HFFc6 (cell line): ENCODE measurements at places on chromosomes 16 and 17.

GRCh38 chr16:8718851-8719680 lies 44.6 kb downstream of the ABAT start:
- H3K4me3 ChIP-seq = no peak overlapping the region
- H3K27me3 ChIP-seq = peaks cover 16% of the 10 kb centered on the region
- H3K36me3 ChIP-seq = no peaks in the 10 kb centered on the region
- DNase-seq = no peak
- H3K27ac ChIP-seq = no peak overlapping the region

GRCh38 chr16:55647798-55648197 lies 8.0 kb upstream of the SLC6A2 start:
- no peaks in the 10 kb centered on the region for H3K4me1 ChIP-seq
- H3K27ac ChIP-seq = no peak overlapping the region
- DNase-seq = peak; percentile 4
- peaks cover 14% of the 10 kb centered on the region for H3K27me3 ChIP-seq
- H3K4me3 ChIP-seq = no peak overlapping the region

DNA sequence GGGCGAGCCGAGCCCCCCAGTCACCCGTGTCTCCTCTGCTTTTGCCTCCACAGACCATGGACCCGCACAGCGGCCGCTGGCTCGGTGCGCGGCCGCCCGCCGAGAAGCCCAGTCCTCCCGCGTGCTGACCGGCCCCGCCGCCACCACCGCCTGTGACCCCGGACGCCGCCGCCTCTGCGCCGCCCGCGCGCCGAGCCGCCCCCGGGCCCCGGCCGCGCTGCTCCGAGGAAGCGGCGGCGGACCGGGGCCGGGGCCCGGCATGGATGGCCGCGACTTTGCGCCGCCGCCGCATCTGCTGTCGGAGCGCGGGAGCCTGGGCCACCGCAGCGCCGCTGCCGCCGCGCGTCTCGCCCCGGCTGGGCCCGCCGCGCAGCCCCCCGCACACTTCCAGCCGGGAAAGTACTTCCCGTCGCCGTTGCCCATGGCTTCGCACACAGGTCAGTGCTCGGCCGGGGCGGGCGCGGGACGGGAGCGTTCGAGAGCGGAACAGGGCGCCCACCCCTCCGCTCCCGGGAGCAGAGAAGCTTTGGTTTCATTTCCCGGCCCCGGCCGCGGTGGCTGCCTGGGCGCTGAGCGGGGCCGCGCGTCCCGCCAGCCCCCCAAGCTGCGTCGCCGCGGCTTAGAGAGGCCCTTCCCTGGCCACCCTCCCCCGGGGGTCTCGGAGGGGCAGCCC lies 4.4 kb downstream of the BAHCC1 start:
- peaks cover 3% of the 10 kb centered on the region; the same call in 1 of the 2 replicates for H3K36me3 ChIP-seq
- H3K4me1 ChIP-seq = peaks cover 31% of the 10 kb centered on the region

DNA sequence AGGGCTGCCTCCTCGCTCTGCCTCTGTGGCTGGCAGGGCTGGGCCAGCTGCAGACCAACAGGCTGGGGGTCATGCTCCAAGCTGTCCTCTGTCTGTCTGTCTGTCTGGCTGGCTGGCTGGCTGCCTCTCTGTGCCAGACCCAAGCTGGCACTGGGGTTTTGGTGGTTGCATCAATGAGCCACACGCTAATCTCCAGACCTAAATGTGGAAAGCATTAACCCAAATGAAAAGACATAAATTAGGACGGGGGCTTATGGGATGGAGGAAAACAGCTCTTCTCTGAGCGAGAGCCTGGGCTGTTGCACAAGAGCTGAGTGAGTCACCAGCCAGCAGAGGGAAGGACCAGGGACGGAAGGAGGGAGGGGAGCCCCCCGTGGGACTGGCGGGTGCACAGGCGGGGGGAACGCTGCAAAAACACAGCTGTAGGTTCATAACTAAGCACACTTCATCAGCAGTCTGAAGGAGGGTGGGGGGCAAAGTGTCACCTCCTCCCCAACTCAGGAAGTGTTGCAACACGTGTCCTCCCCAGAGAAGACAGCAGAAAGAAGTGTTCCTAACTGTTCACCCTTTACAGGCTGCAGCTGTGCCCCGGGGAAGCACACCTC lies 83.4 kb downstream of the GAS7 start:
- no peaks in the 10 kb centered on the region for H3K36me3 ChIP-seq
- no peaks in the 10 kb centered on the region; the same call in 1 of the 2 replicates for H3K27me3 ChIP-seq

- no peak overlapping the region for H3K4me3 ChIP-seq
- DNase-seq = no peak
- peaks cover 13% of the 10 kb centered on the region for H3K27me3 ChIP-seq
- no peaks in the 10 kb centered on the region for H3K4me1 ChIP-seq
- H3K36me3 ChIP-seq = no peaks in the 10 kb centered on the region
Observed at GRCh38 chr17:8742819-8743218, 1.8 kb downstream of the CCDC42 start.

GRCh38 chr17:58189436-58190146 lies 2.9 kb upstream of the EPX start:
- DNase-seq = peak; percentile 85
- peaks cover 36% of the 10 kb centered on the region for H3K27me3 ChIP-seq
- peaks cover 11% of the 10 kb centered on the region for H3K4me1 ChIP-seq
- no peaks in the 10 kb centered on the region for H3K36me3 ChIP-seq
- H3K27ac ChIP-seq = no peak overlapping the region

DNA sequence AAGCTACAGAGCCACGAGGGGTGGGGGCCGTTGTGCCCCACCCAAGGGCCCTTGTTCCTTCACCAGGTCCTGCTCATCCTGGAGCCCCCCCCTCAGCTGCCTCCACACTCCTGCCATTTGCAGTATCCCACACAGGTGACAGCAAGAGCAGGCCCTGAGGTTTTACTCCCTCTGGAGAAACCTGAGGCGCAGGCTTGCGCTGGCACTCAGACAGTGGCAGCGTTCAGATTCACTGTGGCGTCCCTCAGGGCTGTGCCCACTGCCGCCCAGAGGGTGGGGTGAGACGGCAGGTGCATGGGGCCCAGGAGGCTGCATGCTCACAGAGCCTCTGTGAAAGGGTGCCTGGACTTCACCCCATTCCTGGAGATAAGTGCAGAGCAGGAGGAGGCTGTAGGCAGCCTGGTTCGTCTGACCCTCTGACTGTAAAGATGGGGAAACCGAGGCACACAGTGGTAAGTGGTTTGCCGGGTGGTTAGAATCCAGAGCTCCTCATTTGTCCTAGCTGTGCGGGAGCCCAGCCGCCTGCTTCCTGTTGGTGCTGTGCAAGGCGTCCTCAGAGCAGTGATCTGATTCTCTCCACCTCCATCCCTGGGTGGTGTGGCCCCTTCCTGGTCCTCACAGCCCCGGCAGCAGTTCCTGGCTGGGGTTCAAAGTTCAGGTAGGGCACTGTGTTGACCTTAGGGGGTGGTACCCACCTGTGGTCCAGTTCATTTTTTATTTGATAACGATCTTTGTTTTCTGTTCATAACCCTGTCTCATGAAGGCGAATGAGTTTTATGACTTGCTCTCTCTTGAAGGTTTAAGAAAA lies 1.6 kb downstream of the SPIRE2 start:
- DNase-seq = no peak
- H3K4me3 ChIP-seq = no peak overlapping the region; the same call in none of the 2 replicates
- peaks cover 10% of the 10 kb centered on the region for H3K36me3 ChIP-seq
